ENCODE measurements at places on chromosomes 2 and 18. TPM values are rescaled to one million over a fixed set of nuclear protein-coding genes. Genes with fewer than 3 reads are reported as not detected.

The ARHGAP28 gene
- total RNA-seq: not detected

The CAMKMT gene
- 11.7 TPM for total RNA-seq

DNA sequence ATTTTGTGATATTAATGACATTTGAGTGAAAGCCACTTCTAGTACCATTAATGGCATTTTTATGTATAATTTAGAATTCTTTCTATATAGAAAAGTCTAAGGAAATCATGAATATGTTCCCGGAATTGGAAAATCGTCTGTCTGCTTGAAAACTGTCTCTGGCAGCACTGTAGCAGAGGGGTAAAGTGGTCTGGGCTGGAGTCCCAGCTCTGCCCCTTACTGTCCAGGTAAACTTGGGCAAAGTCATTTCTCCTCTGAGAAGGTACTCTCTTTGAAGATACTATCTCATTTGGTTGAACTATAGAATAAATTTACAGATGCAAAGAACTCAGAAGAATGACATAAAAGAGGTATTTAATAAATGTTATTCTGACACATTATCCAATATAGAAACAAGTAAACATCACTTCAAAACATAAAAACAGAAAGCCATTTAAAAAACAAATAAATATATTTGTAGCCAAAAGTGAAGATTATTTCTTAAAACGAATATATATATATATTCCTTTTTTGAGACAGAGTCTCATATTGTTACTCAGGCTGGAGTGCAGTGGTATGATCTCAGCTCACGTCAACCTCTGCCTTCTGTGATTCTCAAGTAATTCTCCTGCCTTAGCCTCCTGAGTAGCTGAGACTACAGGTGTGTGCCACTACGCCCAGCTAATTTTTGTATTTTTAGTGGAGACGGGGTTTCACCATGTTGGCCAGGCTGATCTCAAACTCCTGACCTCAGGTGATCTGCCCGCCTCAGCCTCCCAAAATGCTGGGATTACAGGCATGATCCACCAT, 149.8 kb upstream of the ITGA4 start:
- DNase-seq: no peak

DNA sequence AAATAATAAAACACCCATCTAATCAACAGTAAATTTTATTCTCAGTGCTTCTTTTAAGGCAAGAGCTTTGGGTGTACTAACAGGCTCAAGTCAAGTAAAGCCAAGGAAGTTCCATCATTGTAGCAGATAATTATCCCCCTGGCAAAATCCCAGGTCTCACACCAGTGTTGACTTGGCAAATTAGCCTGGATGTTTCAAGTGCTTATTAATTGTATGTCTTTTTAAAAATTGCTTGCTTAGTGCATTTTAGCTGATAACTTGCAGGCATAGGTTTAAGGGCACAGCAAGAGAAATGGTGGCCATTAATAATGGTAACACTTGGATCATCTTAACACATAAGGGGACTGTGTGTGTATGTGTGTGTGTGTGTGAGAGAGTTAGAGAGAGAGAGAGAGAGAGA, 42.0 kb upstream of the FMNL2 start:
- DNase-seq: no peak

DNA sequence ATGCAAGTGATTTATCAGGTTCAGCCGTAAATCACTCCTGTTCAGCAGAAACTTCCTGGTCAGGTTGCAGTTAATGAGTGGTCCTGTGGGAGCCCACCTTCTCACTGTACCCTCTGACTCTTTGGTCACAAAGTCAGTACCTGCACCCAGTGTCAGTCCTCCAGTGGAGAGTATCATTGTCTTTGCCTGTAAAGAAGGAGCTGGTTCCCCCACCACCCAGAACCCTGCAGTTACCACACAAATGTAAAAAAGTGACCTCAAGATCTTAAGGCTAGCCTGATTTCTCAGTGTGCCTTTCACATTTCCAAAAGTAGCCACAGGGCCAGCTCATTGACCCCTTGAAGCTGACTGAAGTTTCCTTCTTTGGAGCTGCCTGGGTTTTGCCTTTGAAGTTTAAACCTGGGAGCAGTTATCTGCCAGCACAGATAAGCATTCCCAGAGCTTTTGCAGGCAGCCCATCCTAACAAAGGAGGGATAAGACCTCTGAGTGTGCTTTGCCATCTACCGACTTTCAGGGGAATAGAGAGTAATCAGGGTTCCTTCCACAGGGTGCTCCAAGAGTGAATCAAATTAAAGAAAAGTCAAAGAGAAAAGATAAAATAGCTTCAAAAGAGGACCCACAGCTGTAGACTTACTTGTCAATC, 725.2 kb downstream of the CPS1 start:
- DNase-seq: no peak

DNA sequence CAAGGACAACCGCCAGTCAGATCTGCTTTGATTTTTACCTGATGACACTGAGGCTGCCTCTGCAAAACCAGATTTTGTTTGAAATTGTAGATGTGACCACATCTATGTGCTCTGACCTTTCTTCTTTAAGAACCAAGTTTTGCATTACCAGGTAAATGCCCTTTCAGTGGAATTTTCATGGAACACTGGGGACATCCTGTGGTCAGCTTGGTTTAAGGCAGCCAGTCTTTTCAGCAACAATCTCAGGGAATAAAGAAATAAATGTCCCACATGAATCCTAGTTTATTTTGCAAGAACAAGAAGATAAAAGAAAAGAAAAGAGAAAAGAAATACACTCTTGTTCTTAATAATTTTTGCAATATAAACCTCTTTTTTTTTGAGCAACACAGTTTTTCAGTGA, 90.6 kb downstream of the POU3F3 start:
- no peak for DNase-seq

GRCh38 chr2:70089220-70089982, 2.1 kb downstream of the PCBP1 start:
- no peak for DNase-seq

DNA sequence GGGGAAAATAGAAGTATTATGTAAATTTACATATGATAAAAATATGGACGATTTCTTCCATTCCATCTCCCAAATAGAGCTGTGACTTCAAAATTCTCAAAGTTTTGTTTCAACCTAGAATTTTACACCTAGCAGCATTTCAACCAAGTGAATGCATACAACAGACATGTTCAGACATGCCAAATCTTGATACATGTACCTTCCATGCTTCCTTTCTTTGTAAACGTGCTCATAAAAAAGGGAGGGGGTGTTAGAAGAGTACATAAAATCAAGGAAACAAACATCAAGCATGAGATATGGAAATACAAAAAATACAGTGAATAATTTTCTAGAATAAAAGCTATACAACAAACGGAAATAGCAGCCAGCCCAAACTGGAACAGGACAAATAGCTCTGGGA, 974.2 kb downstream of the ERBB4 start:
- DNase-seq: no peak

DNA sequence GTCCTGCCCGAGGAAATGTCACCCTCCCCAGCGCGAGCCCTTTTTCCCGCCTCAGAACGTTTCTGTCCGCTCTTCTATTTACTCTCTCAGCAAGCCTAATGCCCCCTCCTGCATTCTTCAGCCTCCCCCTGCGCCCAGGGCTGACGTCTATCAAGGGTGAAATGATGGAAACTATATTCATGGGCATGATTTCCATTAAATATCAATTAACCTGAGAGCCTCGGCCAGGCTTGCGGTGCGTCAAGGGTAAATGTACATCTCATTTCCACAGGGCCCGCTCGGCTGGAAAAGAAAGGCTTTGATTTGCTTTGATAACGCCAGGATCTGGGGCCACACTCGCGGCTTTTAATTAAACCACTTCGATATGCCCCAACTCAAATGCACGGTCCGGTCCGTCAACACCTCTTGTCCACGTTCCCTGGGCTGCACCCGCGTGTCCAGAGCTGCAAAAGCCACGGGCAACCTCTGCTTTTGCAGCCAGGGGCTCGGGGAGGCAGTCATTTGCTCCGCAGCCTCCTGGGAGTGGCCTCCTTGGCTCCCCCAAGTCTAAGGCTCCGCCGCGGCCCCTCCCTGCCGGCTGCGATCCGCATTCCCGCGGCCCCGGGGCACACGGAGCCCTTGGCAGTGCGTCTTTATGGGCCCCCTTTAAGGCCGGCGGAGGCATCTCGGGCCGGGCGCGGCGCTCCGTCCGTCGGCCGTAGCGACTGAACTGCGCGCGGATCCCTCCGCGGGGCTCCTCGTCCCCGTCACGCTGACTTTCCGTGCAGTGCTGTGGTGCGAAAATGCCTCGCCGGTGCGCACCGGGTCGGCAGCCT, at the start of gene HOXD8:
Gene HOXD8 (plus strand): TSS at position 724 of the 815 bp plus-strand sequence. CDS start 662 bp downstream, outside the sequence.
- no peak for DNase-seq

- DNase-seq: no peak
These were observed 96.9 kb downstream of the TANC1 start for GRCh38 chr2:159065313-159065712.

GRCh38 chr2:102737431-102737830, 24.4 kb upstream of the TMEM182 start:
- DNase-seq: no peak

The FRZB gene
- total RNA-seq: not detected

DNA sequence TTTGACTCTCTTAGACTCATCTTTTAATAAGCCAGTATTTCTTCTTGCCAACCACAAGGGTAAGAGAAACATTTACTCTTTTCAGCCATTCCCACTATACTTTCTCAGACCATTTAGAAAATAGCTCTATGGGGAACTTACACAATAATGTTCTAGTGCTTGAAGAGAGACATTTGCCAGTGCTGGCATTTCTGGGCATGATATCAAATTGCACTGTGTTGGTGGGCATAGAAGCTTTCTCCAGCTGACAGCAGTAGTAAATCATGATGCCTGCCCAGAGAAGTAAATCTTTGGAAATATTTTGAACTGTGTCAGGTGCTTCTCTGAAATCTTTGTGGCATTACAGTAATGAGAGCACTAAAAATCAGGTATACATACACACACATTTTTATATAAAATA, 346.6 kb downstream of the CBLN2 start:
- no peak for DNase-seq

The ALPI gene
- not detected for total RNA-seq

The PLGLB1 gene
- total RNA-seq: 4.4 TPM

DNA sequence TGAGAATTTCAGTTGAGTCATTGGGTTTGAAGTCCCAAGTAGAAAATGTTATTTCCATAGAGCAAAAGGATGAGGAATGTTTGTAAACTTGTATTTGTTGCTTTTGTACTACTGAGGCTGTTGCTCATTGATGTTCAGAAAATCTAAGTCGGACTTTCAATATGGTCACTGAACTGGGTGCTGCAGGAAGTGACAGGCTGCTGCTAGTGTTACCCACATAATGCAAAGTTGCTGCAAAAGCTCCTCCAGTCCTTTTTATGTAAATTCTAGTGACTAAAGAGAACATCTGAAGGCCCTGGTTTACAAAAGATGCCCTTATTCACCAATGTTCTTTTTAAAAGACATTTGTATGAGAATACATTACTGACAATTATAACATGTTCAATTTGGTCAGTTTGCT, 131.1 kb upstream of the FAM98A start:
- no peak for DNase-seq

The ATP8B1 gene
- not detected for total RNA-seq

DNA sequence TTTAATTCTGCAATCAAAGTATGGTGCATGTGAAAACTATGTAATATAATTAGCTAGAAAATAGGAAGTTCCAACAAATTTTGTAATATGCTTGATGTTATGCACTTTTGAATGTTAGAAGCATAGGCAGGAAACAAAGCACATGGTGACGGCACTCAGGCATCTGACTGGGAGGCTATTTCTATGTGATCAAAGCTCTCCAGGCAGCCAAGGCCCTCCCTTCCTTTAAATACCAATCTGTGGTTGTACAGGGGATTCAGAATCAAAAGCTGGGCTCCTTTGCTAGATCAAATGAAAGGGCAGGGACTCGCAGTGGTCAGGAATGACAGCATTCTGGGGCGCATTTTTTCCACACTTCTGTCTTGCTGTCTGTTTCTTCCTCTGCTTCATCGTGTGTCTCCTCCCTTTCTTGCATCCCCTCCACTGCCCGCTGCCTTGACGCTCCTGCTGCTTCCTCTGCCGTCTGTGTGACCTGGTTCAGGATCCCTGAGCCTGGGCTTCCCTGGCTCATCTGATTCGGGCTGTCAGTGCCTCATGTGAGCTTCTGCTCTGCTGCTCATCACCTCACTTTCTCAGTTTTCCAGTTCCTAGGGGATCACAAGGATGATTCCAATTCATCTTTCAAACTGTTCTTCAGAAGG, 30.9 kb downstream of the TMEM182 start:
- no peak for DNase-seq

- no peak for DNase-seq
These were observed 47.6 kb downstream of the HNRNPLL start for GRCh38 chr2:38554973-38555595.

DNA sequence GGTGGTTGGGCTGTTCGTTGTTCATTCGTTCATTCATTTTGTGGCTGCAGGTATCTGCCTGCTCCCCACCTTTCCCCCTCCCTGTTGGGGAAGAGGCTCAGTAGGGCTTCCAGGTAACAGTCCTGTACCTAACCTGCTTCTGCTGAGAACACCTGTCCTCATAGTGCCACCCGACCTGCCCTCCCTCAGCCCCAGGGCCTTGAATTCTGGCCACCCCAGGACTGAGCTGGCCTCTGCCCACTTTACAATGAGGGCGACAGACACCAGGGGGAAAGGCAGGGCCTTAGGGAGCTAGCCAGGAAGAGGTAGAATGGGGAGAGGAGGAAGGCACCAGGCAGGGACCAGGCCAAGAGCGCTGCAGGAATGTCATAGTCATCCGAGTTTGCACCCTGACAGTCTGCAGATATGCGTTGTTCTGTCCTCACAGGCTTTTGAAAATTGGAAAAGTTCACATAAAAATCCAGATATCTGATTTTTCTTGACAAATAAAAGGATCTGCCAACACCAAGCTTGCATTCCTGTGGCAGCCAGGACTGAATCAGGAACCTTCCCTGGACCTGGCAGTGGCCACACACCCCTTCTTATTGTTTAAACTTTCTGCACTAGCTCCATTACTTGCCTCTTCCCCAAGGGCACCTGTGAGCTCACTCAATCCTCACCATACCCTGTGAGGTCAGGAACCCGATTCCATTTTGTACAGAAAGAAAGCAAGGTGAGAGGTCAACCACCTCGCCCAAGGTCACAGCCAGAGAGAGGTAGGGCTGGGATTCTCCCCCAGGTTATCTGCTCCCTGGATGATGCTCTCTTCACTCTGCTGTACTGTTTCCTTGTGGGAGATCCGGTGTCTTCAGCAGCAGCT, 35.3 kb upstream of the MRPL33 start:
- DNase-seq: no peak

DNA sequence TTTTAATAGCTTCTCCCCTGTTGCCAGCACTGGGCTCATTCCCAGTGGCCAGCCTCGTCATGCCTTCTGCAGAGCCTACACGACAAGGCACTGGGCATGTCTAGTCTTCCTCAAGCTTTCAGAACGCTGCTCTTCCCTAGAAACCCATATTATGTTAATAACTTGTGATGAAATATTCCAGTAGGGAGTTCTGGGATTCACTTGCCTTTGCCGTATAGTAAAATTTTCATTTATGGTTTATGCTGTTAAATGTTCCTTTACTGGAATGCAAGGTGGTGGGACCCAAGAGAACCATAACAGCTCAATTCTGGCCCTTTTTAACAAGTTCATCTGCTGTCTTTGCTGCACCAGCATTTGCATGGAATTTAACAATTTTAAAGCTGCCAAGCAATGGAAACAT, 45.5 kb upstream of the SLC14A1 start:
- no peak for DNase-seq

DNA sequence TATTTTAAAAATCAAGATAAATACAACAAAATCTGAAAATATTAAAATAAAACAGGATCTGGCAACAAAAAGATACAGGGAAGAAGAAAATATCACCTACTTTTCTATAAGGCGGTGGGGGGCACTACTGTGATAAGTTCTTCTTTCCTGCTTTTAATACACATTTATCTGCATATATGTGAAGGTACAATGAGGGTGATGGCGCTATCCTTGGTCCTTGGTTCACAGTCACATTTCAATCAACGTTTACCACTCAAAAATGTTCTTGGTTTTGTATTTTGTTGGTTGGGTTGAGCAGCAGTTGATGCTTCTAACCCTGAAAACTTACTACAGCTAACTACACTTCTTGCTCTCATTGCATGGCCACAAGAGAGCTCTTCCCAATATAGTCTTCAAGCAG, 112.4 kb downstream of the COL6A3 start:
- no peak for DNase-seq
